DMS 273 treated with DMSO at 0.1 percent for 48 hours (cell line): ENCODE measurements at places on chromosomes 5 and 9.

- DNase-seq, result no peak
Measured at GRCh38 chr9:27053369-27054022, 48.0 kb upstream of the LRRC19 start.

DNA sequence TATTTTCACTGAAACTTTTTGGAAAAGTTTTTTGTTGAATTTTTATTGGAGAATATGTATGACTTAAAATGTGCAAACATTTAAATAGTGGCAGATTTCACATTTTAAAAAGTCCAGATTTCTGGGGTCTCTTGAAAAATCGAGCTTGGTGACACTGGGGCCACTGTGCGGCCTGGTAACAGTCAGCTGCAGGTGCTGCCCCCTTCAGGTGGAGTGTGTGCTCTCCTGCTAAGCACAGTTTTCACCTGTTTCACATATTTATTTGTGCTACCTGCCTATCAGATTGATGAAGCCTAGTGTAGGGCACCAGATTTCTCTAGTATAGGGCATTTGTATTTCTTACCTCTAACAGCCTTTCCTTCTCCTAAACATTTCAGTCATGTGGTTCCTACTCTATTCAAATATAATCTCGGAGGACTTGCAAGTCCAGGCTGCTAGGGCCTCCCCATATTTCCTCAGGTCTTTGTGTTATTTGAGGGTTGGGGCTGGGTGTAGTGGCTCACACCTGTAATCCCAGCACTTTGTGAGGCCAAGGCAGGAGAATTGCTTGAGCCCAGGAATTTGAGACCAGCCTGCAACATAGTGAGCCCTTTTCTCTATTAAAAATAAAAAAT, 95.8 kb upstream of the KLF9 start:
- no peak for DNase-seq

DNA sequence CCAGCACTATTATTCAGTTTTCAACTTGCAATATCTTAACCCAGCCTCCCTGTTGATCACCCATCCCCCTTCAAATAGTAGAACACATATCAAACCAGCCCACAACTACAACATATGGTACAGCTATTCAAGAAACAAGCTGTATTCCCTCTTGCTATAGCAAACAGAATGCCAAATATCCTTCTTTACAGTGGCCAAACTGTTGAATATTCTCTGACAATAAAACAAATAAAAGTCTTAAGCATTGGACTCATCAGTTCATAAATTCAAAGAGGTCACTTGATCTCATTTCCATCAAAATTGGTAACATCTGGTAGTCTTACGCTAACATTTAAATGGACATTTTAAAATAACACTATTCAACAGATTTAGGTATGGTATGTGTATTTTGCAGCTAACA, 350.8 kb downstream of the EFNA5 start:
- DNase-seq, result no peak

DNA sequence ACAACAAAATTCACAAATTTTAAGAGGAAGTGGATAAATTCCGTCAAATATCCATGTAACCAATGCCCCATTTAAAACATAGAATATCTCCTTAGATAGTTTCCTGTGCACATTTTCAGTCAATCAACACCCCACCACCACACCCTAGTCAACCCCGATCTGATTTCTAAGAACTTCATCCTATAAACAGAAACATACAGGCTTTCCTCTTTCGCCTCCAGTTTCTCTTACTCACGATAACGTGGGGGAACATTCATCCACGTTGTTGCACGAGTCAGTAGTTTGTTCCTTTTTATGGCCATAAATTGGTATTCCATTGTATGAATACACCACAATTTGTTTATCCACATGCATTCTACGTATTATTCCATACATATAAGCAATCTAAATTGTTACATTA, 35.6 kb upstream of the TRIO start:
- DNase-seq, result no peak

GRCh38 chr5:175328176-175328575, 115.8 kb downstream of the DRD1 start:
- no peak for DNase-seq

- DNase-seq, result no peak
Measured at GRCh38 chr5:29001666-29002065, 1963.3 kb upstream of the CDH9 start.

GRCh38 chr5:26482076-26482809, 556.1 kb downstream of the CDH9 start:
- no peak for DNase-seq

DNA sequence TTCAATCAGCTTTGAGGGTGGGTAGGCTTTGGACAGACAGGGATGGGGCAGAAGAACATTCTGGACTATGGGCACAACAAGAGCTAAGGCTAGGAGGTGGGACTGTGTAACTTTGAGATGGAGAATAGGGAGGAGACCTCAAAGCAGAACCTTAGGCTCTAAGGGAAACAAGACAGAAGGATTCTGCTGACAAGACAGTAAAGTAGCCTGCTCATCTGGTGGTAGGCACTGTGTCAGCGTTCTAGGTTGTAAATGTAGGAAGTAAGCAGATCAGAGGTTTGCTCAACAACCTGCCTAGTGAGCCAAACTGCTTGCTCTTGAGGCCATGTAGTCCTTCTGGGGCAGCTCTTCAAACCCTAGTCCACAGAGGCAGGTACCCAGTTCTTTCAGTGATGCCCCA, 15.0 kb upstream of the IL12B start:
- DNase-seq, result no peak

DNA sequence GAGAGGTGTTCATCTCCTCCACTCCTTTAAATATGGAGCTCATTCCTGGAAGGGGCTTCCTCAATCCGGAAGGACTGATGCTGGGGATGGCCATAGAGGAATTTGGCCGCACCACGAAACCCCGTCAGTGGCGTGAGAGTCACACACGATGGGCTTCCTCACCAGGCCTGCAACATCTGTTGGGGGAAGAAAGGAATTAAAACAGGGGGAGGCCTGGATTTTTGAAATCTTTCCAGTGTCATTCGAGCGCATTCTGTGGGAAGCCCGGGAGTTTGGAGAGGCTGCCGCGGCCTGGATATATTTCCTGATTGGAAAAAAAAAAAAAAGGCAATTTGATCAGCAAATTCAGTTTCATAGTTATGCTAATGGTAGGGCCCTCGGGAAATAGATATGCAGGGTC, 76.3 kb upstream of the ORM1 start:
- no peak for DNase-seq

- no peak for DNase-seq
Measured at GRCh38 chr5:174172566-174172965, 127.1 kb downstream of the NSG2 start.

GRCh38 chr5:54867310-54867944, 118.0 kb downstream of the ESM1 start:
- peak; percentile 37 for DNase-seq

DNA sequence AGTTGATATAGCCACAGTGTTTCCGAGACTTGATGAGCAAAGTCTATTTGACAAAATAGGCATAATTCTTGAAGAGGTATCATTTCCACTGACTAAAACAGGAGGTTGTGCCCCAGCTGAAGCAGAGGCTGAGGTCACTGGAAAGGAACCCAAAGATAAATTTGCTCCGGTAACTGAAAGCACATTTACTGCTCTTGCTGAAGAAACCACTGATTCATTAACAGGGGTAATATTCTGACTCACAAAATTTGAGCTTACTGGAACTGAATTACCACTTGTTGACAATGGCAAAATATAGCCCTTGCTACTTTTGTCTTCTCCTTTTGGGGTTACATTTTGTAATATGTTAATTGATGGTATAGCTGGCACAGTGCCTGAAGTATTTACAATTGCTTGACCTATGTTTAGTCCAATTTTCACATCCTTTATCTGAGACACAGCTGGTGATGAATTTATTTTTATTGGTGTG, 30.2 kb downstream of the MLANA start:
- no peak for DNase-seq

DNA sequence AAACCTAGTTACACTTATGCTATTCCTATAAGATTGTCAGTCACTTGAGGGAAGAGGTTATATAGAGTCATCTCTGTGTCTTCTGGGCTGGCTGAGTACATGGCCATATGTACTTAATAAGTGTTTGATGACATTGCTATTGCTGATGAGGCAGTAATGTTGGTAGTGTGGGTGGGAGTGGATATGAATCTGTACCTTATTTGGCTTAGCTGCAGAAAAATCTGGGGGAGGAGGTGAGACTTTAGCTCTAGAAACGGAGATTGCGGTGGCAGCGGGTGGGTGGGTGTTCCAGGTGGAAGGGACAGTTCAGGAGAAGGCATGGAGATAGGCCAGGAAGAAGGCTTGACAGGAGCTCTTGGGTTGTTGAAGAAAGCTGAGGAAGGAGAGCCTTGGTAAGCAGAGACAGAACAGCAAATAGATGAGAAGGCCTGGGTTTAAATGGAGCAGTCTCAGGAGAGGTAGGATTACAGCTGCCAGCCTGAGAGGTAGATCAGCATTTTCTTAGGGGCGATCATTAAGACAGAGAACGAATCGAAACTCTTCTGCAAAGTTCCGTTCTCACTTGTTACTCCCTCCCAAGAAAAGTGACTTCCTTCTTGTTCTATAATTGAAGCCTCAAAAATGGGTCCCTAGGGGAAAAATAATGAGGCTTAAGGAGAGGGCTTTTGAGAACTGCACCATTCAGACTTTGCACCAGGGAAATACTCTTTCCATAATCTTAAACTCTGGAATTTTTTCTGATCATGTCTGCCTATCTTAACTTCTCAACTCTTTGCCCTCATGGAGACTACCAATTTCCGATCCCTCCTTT, 160.5 kb downstream of the UNC13B start:
- DNase-seq, result no peak

- no peak for DNase-seq
Measured at GRCh38 chr5:134127376-134127861, 12.9 kb downstream of the TCF7 start.

GRCh38 chr9:27181381-27181780, 72.4 kb downstream of the TEK start:
- DNase-seq, result no peak

DNA sequence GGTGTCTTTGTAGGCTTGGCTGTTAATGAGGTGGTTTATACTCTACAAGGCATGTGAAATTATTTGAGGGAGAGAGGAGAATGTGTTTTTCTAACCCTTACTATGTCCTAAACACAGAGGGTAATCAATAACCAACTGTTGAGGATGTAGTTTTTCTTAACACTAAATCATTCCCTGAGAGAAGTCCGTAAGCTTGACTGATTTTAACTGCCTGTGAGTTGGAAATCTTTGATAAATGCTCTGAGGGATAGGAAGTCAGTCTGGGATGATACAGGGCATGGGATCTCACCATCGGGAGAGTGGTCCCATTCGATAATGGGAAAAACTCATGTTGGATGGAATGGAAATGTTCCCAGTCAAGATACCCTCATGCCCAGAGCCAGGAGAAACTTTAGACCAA, 249.6 kb downstream of the PDZD2 start:
- DNase-seq, result no peak

GRCh38 chr5:172078726-172079345, 72.4 kb upstream of the FBXW11 start:
- no peak for DNase-seq

GRCh38 chr5:54455413-54456157, at the start of gene HSPB3:
Gene HSPB3, plus strand, starts transcription at chr5:54455699. Its CDS starts 91 bp downstream, at chr5:54455790.
- DNase-seq, result no peak

- DNase-seq, result no peak
Measured at GRCh38 chr5:145925803-145926202, 10.6 kb upstream of the SH3RF2 start.

GRCh38 chr9:129240581-129241211, 62.6 kb upstream of the IER5L start:
- no peak for DNase-seq

- DNase-seq, result no peak
Measured at GRCh38 chr9:132077881-132078698, 1.6 kb downstream of the MED27 start.

- DNase-seq, result peak; percentile 93
Measured at GRCh38 chr5:88663793-88664216, 219.2 kb downstream of the MEF2C start.

DNA sequence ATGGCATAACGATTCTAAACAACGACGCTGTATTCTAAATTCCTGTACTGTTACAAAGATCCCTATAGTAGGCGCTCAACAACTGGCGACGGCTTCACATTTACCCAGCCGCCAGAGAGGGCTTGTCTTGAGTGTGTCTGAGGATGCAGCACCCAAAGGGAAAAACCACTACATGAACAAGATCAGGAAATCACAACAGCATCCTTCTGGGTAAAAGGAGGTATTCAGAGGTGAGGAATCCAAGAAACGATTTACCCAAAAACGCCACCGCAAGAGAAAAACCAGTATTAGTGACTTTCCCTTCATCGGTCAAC, 711 bp downstream of the TTC33 start:
- peak; percentile 74 for DNase-seq

GRCh38 chr9:129220771-129221170, 42.7 kb upstream of the IER5L start:
- DNase-seq, result no peak

- DNase-seq, result no peak
Measured at GRCh38 chr5:39249564-39250274, 30.4 kb upstream of the FYB1 start.

DNA sequence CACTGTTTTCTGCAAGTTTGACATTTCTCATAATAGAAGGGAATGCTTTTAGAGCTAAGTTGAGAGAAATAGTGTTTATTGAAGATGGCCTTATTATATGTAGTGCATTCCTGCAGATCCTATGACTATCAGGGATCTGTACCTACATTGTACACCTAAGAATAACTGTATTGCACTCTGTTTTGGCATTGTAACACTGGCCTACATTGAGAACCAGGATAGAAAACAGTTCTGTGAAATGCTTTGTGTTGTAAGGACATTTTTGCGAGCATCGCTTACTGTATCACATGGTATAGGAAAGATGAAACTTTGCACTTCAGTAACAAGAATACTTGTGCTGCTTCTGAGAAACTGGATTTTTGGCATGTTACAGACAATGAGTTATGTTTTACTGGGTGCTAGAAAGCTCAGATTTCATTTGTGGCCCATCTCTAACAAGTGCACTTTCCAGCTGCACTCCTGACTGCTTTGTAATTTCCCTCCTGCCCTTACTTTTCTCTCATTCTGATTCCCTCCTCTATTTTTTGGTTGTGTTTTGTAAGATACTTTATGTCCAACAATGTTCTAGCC, 30.6 kb downstream of the C9orf85 start:
- DNase-seq, result no peak

DNA sequence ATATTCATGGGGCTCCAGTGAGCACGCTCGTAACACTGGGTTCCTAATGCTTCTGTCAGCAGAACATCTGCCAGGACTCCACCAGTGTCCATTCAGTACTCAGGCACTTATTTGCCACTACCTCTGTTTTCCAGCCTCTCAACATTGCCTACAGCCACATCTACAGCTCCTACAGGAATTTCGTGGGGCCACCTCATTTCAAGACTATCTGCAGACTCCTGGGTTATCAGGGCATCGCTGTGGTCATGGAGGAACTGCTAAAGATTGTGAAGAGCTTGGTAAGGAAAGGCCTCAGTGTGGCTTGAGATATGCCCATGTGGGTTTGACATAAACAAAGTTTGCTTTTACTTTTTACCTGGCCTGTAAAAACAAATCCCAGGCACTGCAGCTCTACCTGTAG, 92.9 kb downstream of the CYFIP2 start:
- no peak for DNase-seq
